ENCODE measurements at places on chromosomes 7 and 10. TPM values are rescaled to one million over a fixed set of nuclear protein-coding genes. Genes with fewer than 3 reads are reported as not detected.

DNA sequence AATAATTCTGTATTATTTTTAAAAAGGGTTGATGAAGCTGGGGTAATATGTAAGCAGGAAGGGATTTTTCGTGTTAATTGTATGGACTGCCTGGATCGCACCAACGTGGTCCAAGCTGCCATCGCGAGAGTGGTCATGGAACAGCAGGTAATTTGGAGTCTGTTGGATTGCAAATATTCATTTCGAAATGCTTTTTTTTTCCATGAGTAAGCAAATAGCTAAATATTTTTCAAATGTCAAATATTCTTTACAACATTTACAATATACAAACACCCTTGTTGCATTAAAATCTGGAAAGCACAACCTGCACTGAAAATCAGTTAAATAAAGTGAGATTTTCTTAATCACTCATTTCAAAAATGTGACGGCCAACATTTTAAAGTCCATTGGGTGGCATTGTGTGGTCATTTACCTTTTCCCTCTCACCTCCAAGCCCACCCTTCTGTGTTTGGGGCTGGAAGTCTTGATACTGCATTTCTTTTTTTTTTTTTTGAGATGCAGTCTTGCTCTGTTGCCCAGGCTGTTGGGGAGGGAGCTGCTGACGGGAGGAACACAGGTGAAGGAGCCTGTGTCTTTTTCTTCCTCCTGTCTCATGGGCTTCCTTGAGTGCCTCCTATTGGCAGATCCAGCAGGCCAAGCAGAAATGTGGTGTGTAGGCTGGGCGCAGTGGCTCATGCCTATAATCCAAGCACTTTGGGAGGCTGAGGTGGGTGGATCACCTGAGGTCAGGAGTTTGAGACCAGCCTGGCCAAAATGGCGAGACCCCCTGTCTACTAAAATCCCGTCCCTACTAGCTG lies 66.1 kb downstream of the MCMBP start:
- no peaks in the 10 kb centered on the region for H3K27me3 ChIP-seq
- H3K4me1 ChIP-seq, result no peaks in the 10 kb centered on the region
- H3K36me3 ChIP-seq, result peaks cover 33% of the 10 kb centered on the region

DNA sequence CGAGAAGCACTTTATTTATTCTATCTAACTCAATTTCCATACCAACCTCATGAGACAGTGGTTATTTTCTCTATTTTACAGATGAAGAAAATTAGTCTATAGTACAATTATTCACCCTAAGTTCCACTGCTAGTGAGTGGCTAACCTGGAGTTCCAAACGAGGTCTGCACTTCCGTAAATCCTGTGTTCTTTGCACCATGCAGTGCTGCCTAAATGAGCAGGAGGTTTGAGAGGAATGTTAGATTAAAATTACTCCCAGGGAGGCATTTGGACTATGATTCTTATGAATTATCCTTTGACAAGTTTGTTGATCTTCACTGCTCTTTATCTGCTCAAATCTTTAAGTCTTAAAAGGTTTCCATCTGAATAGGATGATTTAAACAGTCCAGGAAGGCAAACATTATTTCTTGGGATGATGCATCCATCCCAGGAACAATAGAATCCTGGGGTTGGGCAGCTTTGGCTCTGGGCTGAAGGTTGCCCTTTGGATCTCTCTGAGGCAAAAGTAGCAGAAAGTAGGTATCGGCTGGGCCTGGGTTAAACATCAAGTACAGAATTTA lies 400.8 kb downstream of the REEP3 start:
- no peak overlapping the region for H3K4me3 ChIP-seq
- no peaks in the 10 kb centered on the region for H3K4me1 ChIP-seq
- H3K27ac ChIP-seq, result no peak overlapping the region
- no peak for DNase-seq
- no peaks in the 10 kb centered on the region for H3K27me3 ChIP-seq
- H3K36me3 ChIP-seq, result no peaks in the 10 kb centered on the region

DNA sequence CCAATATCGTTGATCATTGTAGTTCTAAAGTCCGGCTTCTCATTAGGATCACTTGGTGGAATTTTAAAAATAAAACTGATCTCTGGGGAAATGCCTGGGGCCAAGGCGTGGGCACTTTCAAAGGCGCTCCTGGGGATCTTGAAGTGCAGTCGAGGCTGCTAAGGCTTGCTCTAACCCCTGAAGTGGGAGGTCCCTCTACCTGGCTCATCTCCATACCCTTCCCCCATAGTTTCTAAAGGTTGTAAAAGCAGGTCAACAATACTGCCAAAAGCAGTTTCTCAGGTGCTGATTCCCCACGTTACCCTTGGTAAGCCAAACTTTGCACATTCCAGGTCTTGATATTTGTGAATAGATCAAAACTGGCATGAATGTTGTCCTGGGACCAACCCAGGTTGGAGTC lies 79.0 kb upstream of the SP8 start:
- no peak for DNase-seq
- no peaks in the 10 kb centered on the region for H3K4me1 ChIP-seq
- H3K27me3 ChIP-seq, result no peaks in the 10 kb centered on the region

DNA sequence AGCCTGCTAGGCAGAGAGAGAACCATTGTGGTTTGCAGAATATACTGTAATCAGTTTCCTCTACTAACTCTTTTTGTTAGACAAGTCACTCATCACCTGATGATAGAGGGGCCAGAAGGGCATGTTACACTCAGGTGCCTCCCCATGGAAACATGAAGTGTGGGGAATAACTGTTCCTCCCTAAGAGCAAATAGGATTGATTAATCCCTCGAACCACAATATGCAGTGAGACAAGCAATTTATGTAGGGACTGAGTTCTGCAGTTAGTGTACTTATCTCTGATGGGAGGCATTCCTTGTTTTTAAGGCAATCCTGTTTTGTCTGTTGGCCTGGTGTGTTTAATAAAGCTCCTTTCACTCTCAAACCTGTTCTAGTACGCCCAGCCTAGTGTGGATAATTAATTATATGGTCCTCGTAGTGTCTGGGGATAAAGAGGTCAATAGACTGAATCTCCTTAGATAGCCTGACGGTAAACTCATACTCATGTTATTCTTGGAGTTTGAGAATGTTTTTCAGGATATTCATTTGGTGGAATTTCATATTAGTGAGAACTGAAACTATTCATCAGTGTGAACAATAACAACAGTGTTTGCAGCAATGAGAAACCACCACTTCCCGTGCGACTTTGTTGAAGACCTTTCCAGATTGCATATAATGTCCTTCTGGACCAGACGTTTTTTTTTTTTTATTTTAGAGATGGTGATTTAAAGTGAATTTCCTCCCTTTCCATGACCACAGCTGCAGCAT lies 344.8 kb upstream of the FZD8 start:
- no peaks in the 10 kb centered on the region for H3K4me1 ChIP-seq
- no peak overlapping the region for H3K4me3 ChIP-seq
- H3K36me3 ChIP-seq, result no peaks in the 10 kb centered on the region

- no peak overlapping the region for H3K4me3 ChIP-seq
- H3K4me1 ChIP-seq, result peaks cover 34% of the 10 kb centered on the region
- peaks cover 99% of the 10 kb centered on the region for H3K27me3 ChIP-seq
- DNase-seq, result no peak
Measured at GRCh38 chr7:27237735-27238334, 4.8 kb upstream of the EVX1 start.

- DNase-seq, result no peak
- H3K4me3 ChIP-seq, result peak overlapping the region; percentile 46
- H3K4me1 ChIP-seq, result peaks cover 49% of the 10 kb centered on the region
- no peaks in the 10 kb centered on the region for H3K27me3 ChIP-seq
Measured at GRCh38 chr7:28686418-28686800, 271.7 kb downstream of the TRIL start.

DNA sequence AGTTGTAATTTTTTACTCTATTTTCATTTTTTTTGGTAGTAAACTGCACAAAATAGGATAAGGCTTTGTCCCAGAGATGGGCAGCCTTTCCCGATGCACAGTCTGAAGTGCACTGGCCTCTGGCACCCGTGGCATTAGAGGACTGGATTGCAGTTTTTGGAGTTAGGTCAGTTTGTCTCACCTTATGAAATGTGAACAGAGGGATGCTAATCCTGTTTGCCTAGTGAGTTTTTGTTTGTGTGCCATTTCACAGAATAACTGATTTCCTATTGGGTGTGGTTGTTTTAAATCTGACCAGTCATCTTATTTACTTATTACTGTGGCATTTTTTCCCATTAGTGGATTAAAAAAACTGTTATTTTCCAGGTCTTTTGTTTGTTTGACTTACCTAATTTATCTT lies 109.5 kb upstream of the GATA3 start:
- no peak overlapping the region for H3K27ac ChIP-seq
- no peaks in the 10 kb centered on the region for H3K4me1 ChIP-seq
- no peaks in the 10 kb centered on the region for H3K27me3 ChIP-seq
- H3K36me3 ChIP-seq, result no peaks in the 10 kb centered on the region

DNA sequence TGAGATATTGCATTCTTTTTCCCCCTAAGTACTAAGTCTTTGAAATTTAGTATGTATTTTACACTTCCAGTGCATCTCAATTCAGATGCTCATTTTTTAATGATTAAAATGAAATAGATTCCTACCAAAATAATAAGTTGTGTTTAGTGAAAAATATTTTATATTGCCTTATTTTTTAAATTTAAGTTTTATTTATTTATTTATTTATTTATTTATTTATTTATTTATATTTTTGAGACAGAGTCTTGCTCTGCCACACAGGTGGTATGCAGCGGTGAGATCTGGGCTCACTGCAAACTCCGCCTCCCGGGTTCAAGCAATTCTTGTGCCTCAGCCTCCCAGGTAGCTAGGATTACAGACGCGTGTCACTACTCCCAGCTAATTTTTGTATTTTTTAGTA lies 95.5 kb downstream of the RPS24 start:
- no peak for DNase-seq
- H3K27me3 ChIP-seq, result no peaks in the 10 kb centered on the region
- no peak overlapping the region for H3K4me3 ChIP-seq
- no peaks in the 10 kb centered on the region for H3K4me1 ChIP-seq
- H3K36me3 ChIP-seq, result no peaks in the 10 kb centered on the region

DNA sequence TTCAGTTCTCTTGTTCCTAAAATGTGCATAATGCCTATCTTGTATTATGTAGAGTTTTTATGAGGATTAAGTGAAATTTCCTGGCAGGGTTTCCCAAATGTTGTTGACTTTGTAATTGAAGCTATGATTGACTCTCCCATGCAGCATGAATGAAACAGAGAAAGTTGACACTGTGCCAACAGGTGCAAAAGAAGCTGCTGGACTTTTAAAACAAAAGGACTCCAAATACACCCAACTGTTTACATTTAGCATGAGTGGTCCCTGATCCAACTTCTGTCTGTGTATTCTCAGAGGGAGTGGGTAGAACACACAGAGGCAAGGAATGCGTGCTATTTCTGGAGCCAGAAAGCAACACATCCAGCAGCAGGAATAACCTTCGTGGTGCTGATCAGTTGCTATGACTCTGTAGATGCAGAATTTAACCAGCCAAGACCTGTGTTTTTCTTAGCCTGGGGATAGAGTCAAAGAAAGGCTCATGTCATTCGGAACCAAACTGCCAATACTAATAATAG lies 14.4 kb upstream of the RBM20 start:
- no peaks in the 10 kb centered on the region for H3K27me3 ChIP-seq
- no peak overlapping the region for H3K4me3 ChIP-seq
- H3K27ac ChIP-seq, result peak overlapping the region; percentile 79
- DNase-seq, result peak; percentile 55

DNA sequence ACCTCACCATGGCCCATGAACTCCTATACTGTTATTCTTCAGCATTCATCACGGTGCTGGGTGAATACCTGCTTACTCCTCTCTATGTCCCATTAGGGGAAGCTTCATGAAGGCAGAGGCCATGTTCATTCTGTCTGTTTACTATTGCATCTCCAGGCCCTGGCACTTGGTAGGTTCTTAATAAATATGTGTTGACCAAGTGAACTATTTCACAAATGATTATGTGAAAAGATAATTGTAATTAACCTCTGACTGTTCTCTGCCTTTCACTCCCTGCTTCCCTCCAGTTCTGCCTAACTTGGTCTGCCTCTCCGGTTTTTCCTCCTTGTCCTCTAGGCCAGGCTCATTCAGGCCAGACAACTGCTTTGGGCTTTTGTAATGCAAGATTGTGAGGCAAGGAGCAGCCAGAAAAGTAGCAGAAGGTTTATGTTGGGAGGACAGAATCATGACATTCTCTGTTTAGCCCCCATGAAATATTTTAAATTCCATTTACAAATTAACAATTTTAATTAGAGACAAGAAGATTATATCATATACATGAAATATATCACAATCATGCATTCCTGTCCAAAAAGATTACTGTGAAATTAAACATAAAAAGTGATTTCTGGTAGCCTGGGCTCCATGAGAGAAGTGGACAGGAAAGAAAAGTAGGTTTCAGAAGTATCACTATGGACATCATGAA lies 42.1 kb upstream of the PLXNA4 start:
- peaks cover 11% of the 10 kb centered on the region for H3K4me1 ChIP-seq
- no peaks in the 10 kb centered on the region for H3K27me3 ChIP-seq
- DNase-seq, result peak; percentile 60
- H3K36me3 ChIP-seq, result no peaks in the 10 kb centered on the region

GRCh38 chr7:37826825-37827224 lies 21.6 kb upstream of the NME8 start:
- no peaks in the 10 kb centered on the region for H3K27me3 ChIP-seq
- no peak overlapping the region for H3K27ac ChIP-seq
- no peaks in the 10 kb centered on the region for H3K4me1 ChIP-seq

GRCh38 chr7:52211930-52212329 lies 823.5 kb upstream of the POM121L12 start:
- H3K27me3 ChIP-seq, result no peaks in the 10 kb centered on the region
- no peak for DNase-seq
- no peaks in the 10 kb centered on the region for H3K4me1 ChIP-seq
- H3K4me3 ChIP-seq, result no peak overlapping the region

GRCh38 chr10:92180399-92180798 lies 110.5 kb downstream of the CPEB3 start:
- no peak overlapping the region for H3K27ac ChIP-seq
- no peaks in the 10 kb centered on the region for H3K36me3 ChIP-seq
- no peaks in the 10 kb centered on the region for H3K27me3 ChIP-seq
- H3K4me3 ChIP-seq, result no peak overlapping the region
- peaks cover 16% of the 10 kb centered on the region for H3K4me1 ChIP-seq
- no peak for DNase-seq

DNA sequence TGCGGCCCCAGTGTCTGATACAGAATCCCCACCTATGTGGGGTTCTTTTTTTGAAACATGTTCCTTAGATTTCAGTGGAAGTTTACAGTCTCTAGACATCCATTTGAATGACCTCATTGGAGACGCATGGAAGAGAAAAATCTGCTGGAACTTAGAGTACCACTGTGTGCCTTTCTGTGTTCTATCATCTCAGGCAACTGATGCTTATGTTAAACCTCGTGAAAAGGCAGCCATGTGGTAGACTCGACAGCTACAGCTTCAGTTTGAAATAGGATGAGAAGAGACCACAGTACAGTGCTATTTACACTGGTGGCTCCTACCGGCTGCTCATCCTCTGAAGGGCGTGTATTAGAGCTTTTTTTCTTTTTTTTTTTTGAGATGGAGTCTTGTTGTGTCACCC lies 74.4 kb downstream of the FAM171A1 start:
- H3K36me3 ChIP-seq, result no peaks in the 10 kb centered on the region
- H3K27me3 ChIP-seq, result no peaks in the 10 kb centered on the region
- no peak for DNase-seq
- no peak overlapping the region for H3K4me3 ChIP-seq
- H3K4me1 ChIP-seq, result no peaks in the 10 kb centered on the region

The RARRES2 gene
- total RNA-seq, result 170 TPM

The BTRC gene
- total RNA-seq, result 10.4 TPM

The GPR15LG gene
- total RNA-seq, result not detected

The MGAM2 gene
- total RNA-seq, result not detected

The GPR146 gene
- 26.9 TPM for total RNA-seq
